ENCODE measurements at places on chromosomes 13 and 19.
A peak's percentile ranks its signal among the peaks of the same experiment; 100 is the strongest.

DNA sequence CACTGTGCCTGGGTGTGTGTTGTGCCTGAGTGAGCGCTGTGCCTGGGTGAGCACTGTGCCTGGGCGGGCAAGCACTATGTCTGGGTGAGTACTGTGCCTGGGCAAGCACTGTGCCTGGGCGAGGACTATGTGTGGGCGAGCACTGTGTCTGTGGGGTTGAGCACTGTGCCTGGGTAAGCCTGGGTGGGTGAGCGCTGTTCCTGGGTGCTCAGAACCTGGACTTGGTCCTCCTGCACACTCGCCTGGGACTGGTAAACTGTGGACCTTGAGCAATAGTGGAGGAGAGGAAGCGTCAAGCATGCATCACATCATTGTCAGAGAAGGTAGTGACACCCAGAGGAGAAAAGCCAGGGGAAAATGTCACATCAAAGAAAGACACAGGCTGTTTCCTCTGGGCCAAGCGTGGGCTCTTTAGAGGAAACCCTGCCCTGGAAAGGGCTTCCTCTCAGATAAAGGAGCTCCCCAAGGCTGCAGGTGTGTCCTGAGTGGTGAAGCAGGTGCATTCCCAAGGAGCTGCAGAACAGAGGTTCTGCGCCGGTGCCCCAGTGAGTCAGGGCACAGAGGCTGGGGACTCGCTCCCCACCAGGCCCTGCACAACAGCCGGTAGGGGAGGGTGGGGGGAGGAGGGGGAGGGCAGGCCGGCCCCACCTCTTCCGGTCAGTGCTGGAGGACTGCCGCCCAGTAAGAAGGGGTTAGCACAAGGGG, 141.2 kb downstream of the TEX29 start:
- no peak for DNase-seq

GRCh38 chr13:109784590-109785140, 1.7 kb downstream of the IRS2 start:
- DNase-seq: no peak

GRCh38 chr13:91904597-91904996, 506.2 kb downstream of the GPC5 start:
- no peak for DNase-seq

DNA sequence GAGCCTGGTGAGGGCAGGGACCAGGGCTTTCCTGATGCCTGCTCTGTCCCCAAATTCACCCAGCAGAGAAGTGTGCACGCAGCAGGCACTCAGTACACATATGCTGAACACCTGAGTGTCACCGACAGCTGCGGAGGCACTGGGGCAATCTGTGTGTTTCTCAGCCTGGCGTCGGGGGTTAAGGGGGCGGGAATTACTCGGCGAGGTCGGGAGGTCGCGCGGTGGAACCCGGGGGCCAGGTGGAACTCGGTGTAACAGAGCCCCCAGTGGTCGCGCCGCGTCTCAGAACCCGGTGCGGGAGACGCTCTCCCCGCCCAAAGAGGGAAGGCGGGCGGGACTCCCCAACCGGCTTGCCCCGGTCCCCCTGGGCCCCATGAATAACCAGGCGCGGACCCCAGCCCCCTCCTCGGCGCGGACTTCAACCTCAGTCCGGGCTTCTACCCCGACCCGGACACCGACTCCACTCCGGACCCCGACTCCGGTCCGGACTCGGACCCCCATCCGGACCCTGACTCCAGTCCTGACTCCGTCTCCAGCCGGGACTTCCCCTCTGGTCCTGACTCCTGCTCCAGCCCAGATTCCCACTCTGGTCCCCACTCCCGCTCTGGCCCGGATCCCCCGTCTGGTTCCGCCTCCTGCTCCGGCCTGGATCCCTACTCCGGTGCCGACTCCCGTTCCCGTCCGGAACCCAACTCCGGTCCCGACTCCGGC, at the start of gene SELENOV:
Gene SELENOV, plus strand, starts transcription at position 300 of the 711 bp plus-strand sequence. Its CDS starts 74 bp downstream, at position 374.
- no peak for DNase-seq

DNA sequence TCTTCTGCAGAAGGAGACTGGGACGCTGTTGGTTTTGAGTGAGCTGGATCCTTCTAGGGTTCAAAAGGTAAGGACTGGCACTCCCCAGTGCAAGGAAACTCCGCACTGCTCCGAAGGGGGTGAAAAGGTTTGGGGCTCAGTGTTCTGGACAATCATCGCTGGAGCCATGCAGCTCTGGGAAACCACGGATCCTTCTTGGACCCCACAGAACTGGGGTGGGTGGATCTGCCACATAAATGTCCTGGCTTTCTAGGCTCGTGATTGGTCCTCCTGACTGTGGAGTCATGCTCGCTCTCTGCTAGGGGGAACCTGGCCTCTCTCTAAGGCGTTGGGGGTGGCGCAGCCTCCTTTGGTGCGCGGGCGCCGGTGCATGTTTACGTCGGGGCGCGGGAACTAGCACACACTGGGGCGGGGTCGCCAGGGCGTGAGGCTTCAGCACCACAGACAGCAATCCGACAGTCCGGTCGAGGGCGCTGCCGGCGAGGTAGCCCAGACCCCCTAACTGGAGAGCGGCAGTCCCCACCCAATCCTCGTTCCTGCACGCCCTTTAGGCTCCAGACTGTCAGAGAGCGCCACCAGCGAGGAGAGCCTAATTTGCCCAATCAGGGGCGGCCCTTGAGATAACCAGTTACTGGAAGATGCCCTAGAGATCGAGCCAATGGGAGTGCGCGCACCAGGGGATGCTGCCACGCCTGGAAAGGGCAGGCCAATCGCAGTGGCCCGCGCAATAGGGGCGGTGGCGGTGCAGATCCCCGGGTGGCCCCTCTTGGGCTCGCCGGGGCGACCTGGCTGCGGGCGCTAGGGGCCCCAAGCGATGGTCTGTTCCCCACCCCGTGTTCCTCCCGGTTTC, 913 bp upstream of the ELAVL3 start:
- DNase-seq: peak; percentile 49

GRCh38 chr13:114229506-114229905, 5.2 kb upstream of the CDC16 start:
- no peak for DNase-seq

GRCh38 chr13:75481176-75482069, 546 bp downstream of the TBC1D4 start:
- no peak for DNase-seq

DNA sequence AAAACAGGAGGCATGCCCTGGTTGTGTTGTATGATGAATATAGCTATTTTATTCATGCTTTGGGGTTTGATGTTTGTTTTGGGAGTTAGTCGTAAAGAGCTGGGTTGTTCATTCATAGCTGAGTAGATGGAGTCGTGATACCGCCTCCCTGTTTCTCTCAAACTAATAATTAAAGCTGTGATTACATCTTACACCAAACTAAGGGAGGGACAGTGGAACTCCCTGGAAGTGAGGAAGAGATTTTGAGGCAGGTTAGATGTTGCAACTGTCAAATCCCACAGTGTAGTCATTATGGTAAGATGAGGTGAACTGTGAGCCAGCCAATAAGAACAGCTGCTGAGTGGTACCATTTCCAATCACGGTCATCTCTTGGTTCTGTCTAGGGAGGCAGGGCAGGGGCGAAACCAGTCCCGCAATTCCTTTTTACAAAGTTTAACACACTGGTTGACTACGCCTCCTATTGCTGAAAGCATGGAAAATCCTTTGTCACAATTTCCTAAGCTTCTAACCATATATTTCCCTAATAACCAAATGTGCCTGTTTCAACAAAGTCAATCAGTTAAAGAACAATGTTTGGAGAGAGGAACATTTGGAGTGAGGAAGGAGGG, 207.6 kb upstream of the SERP2 start:
- DNase-seq: no peak

DNA sequence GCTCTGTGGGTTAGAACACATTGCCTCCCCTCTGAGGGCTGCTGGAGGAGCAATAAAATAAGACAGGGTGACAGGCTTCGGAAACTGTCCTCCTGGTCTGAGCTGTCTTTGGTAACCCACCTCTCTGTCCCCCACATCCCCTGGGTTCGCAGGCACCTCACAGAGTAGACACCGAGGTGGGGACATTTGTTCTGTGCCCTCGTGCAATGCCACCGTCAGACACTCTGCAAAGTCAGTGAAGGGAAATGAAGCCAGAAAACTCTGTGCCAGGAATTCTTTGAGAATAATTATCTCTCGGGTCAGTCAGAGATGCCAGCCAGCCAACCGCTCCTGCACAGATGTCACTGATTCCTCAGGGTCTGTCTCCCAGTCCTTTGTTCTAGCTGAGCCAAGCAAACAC, 493.6 kb downstream of the FOXO1 start:
- DNase-seq: no peak

DNA sequence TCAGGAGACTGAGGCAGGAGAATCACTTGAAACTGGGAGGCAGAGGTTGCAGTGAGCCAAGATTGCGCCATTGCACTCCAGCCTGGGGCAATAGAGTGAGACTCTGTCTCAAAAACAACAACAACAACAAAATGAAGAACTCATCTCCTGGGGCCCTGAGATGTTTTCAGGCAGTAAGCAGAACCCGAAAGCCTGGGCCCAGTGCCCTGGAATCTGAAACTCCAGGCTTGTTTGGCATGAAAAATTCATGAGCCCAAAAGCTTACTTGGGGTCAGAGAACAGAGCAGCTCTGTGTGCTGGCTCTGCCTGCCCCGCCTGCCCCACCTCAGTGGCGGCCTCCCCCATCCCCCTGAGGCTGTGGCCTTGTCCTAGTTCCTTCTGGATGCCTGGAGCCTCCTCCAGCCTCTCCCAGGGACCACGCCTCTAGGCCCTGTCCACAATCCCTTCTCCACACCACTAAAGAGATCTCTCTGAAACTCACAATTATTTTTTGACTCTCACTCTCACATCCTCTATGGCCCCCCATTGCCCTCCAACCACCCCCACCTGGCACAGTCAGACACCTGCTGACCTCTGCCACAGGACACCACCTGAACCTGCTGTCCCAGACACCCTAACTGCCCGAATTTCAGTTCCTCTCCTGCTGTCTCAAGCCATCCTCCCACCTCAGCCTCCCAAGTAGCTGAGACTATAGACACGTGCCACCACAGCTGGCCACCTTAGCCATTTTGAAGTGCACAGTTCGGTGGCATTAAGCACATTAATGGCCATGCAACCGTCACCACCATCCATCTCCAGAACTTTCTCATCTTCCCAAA, 6.9 kb upstream of the AP1M2 start:
- DNase-seq: no peak

DNA sequence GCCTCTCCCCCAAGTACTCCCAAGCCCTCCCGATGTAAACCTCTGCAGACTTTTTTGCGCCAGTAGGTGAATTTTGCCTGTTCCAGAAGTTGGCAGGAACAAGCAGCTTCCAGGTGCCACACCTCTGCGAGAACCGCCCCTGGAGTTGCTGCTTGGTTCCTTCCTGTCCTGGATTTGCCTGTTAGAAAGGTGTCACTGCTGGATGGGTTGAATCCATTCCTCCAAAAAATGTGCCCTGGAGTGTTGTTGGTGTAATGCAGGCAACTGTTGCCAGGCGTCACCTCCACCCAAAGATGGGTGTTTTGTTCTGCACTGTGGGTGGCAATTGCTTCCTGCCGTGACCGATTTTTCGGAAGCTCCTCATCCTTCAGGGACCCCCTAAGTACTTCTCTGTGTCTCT, 5.7 kb downstream of the PGPEP1 start:
- DNase-seq: no peak

DNA sequence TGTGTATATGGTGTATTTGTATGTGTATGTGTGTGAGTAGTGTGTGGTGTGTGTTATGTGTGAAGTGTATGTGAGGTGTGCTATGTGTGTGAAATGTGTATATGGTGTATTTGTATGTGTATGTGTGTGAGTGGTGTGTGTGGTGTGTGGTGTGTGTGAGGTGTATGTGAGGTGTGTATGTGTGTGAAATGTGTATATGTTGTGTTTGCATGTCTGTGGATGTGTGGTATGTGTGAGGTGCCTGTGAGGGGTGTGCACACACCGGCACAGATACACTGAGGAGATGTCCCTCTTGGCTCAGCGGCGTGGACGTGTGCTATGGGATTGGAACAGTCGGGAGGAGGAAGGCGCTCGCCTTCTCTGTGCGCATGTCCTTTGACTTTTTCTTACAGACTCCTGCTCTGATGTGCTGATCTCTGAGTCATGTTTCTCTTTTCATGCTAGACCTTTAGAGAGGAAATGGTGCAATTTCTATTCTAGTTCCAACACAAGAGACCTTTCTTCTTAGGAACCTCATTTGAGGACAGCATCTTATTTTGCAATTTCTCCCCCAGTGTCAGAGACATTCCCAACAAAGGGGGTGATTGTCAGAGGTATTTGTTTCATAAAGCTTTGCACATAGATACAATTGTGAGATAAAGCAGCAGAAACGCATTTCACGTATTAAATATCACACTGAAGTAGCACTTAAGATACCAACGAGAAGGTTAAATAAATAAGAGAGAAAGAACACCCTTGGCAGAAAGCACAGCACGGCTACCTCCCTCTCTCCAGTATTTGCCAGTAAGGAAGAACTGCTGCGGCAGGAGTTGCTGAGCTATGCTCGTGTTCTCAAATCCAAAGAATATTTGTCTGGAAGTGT, 11.3 kb upstream of the TNFRSF19 start:
- DNase-seq: no peak

GRCh38 chr19:5356428-5356827, 15.8 kb upstream of the PTPRS start:
- no peak for DNase-seq

Measured in activated CD4-positive, CD25-positive, alpha-beta regulatory T cell treated with anti-CD3 and anti-CD28 coated beads, Interleukin-2, amount 50 U/mL, for 16 hours (primary cell).